Mesothelial cell of epicardium (in vitro differentiated cells): ENCODE measurements at places on chromosomes 4 and X. TPM values are rescaled to one million over a fixed set of nuclear protein-coding genes. Genes with fewer than 3 reads are reported as not detected.

DNA sequence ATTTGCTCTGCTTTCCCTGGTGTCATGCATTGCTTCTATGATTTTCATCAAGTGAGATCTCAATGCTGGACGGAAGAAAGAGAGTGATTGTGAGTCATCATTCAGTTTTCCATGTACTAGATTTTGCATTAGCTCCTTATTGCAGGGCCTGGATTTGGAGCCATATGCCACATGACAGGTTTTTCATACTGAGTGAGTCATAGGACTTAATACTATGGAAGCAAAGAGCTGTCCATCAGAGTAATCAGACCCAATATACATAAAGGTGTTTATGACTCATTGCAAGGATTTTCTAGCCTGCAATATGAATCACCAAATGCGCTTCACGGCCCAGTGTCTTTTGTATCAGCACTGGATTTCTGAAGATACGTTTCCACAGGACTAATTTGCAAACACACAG, 11.2 kb upstream of the TFDP3 start:
- no peaks in the 10 kb centered on the region for H3K36me3 ChIP-seq
- no peak overlapping the region for H3K27ac ChIP-seq
- H3K27me3 ChIP-seq, result no peaks in the 10 kb centered on the region
- H3K4me1 ChIP-seq, result no peaks in the 10 kb centered on the region

- H3K27me3 ChIP-seq, result no peaks in the 10 kb centered on the region
- H3K4me3 ChIP-seq, result no peak overlapping the region
- peaks cover 38% of the 10 kb centered on the region for H3K36me3 ChIP-seq
- H3K27ac ChIP-seq, result no peak overlapping the region
- DNase-seq, result no peak
Measured at GRCh38 chr4:7854216-7854615, 85.4 kb downstream of the AFAP1 start.

DNA sequence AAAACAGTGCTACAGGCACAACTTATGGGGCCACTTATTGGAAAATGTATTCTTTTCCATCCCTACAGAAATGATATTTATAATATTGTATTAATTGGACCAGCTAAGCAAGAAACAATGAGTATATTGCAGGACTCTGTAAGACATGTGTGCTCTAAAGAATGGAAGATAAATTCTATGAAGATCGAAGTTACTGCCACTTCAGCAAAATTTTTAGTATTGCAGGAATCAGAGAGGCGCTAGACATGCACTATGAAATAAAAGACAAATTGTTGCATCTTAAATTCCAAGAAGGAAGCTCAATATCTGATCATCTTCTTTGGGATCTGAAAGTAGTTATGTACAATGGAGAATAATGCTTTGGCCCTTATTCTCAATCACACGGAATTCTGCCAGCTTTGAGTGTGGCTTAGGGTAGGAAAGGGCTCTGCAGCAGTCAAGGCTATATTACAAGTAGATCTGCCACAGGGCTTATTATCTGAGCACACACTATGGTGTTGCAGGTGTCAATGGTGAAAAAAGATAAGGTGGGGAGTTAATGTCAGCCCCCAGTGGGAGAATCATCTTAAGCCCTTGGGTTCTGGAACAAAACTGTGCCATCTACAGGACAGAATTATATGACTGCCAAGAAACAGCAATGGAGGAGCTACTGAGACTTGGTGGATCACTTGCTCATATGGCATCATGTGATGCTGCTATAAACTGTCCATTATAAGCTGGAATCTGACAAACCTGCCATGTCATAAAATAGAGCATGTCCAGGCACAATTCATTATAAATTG, 334.0 kb upstream of the NDST3 start:
- no peak for DNase-seq
- H3K27ac ChIP-seq, result no peak overlapping the region
- H3K4me3 ChIP-seq, result no peak overlapping the region
- no peaks in the 10 kb centered on the region for H3K27me3 ChIP-seq

DNA sequence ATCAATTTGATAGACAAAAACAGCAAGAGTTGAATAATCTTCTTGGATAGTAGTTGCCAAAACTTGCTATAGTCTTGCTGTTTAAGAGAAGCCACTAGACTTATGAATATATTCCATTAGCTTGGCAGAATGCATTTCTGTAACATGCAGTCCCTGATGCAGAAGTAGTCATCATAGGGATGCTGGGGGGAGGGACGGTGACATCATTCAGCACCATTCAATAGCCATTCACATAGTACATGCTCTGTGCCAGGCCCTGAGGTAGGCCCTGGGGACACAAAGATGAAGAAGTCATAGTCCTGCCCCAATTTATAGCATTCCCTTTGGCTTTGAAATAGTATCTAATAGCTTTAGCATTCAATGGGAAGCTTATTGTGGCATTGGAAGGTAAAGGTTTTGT, 185.5 kb upstream of the AFF2 start:
- no peak overlapping the region for H3K27ac ChIP-seq
- no peak for DNase-seq
- no peaks in the 10 kb centered on the region for H3K4me1 ChIP-seq
- H3K27me3 ChIP-seq, result no peaks in the 10 kb centered on the region
- no peak overlapping the region for H3K4me3 ChIP-seq
- H3K36me3 ChIP-seq, result no peaks in the 10 kb centered on the region

DNA sequence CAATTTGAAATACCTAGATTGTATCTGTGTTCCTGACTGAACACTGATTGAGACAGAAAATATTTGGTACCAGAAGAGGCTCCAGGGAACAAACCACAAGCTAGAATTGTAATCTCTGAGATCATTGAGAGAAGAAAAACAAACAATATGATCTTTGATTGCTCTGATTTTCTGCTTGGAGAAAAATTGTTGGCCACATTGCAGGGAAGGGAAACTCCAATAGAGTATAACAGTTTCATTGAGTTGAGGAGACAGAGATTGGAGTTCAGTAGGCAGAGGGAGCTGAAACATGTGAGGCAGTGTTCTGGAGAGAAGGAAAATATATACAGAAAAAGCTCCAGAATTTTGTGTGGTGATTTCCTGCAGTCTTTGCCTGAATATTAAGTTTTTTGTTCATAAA, 158.2 kb downstream of the C4orf33 start:
- H3K27me3 ChIP-seq, result peaks cover 46% of the 10 kb centered on the region
- peaks cover 2% of the 10 kb centered on the region for H3K4me1 ChIP-seq
- no peak overlapping the region for H3K27ac ChIP-seq
- H3K36me3 ChIP-seq, result no peaks in the 10 kb centered on the region
- H3K4me3 ChIP-seq, result no peak overlapping the region

DNA sequence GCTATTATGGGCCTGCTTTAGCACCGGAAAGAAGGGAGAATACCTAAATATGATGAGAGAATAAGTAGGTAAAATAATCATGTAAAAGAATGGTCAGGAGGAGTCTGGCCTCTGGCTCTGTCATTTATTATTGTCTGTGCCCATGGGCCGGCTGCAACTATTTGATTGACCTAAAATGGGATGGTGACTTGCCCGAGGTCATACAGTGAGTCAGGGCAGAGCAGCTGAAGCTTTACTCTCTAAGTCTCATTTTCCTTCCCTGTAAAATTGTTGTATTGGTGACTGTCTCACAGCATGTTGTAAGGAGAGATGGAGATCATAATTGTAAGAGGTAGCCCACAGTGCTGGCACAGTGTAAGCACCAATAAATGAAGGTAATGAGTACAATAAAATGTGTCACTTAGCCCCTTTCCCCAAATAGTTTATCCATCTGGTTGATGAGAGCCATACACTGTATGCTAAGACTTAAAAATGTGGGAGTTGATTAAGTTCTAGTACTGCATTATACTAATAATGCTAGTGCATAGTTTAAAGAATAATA, 39.6 kb downstream of the RUFY3 start:
- H3K4me3 ChIP-seq, result no peak overlapping the region
- H3K27me3 ChIP-seq, result no peaks in the 10 kb centered on the region
- H3K36me3 ChIP-seq, result peaks cover 32% of the 10 kb centered on the region
- H3K27ac ChIP-seq, result no peak overlapping the region
- peaks cover 10% of the 10 kb centered on the region for H3K4me1 ChIP-seq
- no peak for DNase-seq

DNA sequence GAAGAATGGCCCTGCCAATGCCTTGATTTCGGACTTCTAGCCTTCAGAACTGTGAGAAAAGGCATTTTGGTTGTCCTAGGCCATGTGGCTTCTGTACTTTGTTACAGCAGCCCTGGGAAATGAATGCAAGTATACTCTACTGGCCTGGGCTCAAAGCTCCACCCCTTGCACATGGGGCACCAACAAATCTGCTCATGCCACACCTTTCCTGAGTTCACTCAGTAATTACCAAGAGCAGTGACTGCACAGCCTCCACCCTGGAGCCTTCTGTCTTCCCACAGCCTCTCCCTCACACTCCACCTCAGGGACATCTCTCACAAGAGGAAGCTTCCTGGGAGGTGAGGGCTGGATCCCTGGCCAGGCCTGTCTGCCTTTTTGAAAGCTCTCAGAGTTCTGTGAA, 29.1 kb upstream of the GAB1 start:
- peaks cover 2% of the 10 kb centered on the region for H3K4me1 ChIP-seq
- H3K27me3 ChIP-seq, result no peaks in the 10 kb centered on the region
- H3K4me3 ChIP-seq, result no peak overlapping the region
- H3K36me3 ChIP-seq, result no peaks in the 10 kb centered on the region
- no peak for DNase-seq
- H3K27ac ChIP-seq, result no peak overlapping the region

DNA sequence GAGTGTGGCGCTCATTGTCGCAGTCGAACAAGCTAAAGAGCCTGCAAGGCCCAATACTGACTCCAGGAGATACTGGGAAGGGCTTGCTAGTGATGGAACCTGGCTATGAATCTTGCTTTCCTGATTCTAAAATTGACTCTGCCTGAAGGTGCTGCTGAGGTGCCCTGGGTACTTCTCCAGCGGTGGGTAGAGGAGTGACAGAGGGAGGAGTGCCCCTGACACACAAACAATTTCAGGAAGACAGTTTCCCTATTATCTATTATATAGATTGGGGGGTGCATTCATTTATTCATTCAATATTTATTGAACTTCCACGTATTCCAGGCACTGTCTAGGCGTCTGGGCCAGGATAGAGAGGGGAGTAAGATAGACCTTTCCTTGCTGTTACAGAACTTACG, 339.2 kb upstream of the GATB start:
- peaks cover 36% of the 10 kb centered on the region for H3K4me1 ChIP-seq
- no peak overlapping the region for H3K4me3 ChIP-seq
- H3K27ac ChIP-seq, result no peak overlapping the region
- H3K36me3 ChIP-seq, result no peaks in the 10 kb centered on the region
- no peaks in the 10 kb centered on the region for H3K27me3 ChIP-seq

DNA sequence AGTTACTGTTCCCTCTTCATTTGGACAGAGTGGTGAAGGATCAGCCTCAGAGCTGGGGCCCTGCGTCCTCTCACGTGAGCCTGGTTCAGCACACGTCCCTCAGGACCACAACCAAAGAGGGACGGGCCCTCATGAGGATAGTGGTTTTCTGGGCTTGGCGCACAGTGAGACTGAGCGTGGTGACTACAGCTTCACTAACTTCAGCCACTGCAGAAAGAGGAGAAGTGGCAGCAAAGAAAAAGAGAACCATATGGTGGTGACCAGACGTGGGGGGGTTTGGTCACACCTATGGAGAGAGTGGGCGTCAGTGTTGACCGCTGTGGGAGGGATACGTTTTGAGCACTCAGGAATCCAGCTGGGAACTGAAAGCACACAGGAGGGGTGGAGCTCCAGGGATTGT, 21.8 kb upstream of the TNIP3 start:
- peaks cover 31% of the 10 kb centered on the region for H3K4me1 ChIP-seq
- no peak overlapping the region for H3K4me3 ChIP-seq

GRCh38 chrX:46125111-46125510, 420.1 kb downstream of the ZNF674 start:
- no peak overlapping the region for H3K27ac ChIP-seq
- no peaks in the 10 kb centered on the region for H3K4me1 ChIP-seq
- H3K27me3 ChIP-seq, result no peaks in the 10 kb centered on the region
- H3K36me3 ChIP-seq, result no peaks in the 10 kb centered on the region

DNA sequence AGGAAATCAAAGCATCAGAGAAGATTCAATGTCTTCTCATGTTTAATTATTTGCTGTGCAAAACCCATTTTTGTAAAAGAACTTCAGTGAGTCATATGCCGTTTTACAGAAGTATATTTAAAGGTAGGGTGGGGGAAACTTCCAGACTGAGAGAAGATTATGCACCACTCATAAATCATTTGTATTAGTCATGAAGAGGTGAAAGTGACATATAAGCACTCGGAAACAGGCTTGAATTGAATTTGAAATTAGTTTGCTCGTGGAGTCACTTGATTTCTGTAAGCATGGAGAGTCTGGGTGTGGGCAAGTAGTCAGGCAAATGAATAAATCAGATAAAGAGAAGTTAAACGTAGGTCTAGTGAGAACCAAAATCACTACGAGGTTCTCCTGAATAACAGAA, 335.1 kb downstream of the ANK2 start:
- H3K4me1 ChIP-seq, result peaks cover 25% of the 10 kb centered on the region
- no peak for DNase-seq
- H3K27me3 ChIP-seq, result no peaks in the 10 kb centered on the region

- no peaks in the 10 kb centered on the region for H3K27me3 ChIP-seq
- H3K4me3 ChIP-seq, result no peak overlapping the region
- no peak for DNase-seq
- no peak overlapping the region for H3K27ac ChIP-seq
- H3K4me1 ChIP-seq, result peaks cover 2% of the 10 kb centered on the region
Measured at GRCh38 chrX:13307041-13307440, 12.8 kb downstream of the ATXN3L start.

GRCh38 chr4:654871-655463, 19.1 kb downstream of the ATP5ME start:
- H3K36me3 ChIP-seq, result peaks cover 1% of the 10 kb centered on the region
- no peak overlapping the region for H3K27ac ChIP-seq
- H3K4me3 ChIP-seq, result no peak overlapping the region
- H3K27me3 ChIP-seq, result peaks cover 2% of the 10 kb centered on the region

- peaks cover 19% of the 10 kb centered on the region for H3K27me3 ChIP-seq
- H3K4me1 ChIP-seq, result peaks cover 3% of the 10 kb centered on the region
- DNase-seq, result no peak
- H3K36me3 ChIP-seq, result no peaks in the 10 kb centered on the region
- H3K27ac ChIP-seq, result no peak overlapping the region
- no peak overlapping the region for H3K4me3 ChIP-seq
Measured at GRCh38 chr4:154439224-154439623, 52.4 kb downstream of the DCHS2 start.

- no peak overlapping the region for H3K27ac ChIP-seq
- H3K4me3 ChIP-seq, result no peak overlapping the region
- H3K36me3 ChIP-seq, result no peaks in the 10 kb centered on the region
- no peak for DNase-seq
- peaks cover 25% of the 10 kb centered on the region for H3K4me1 ChIP-seq
- no peaks in the 10 kb centered on the region for H3K27me3 ChIP-seq
Measured at GRCh38 chrX:117990438-117990837, 126.2 kb downstream of the KLHL13 start.

DNA sequence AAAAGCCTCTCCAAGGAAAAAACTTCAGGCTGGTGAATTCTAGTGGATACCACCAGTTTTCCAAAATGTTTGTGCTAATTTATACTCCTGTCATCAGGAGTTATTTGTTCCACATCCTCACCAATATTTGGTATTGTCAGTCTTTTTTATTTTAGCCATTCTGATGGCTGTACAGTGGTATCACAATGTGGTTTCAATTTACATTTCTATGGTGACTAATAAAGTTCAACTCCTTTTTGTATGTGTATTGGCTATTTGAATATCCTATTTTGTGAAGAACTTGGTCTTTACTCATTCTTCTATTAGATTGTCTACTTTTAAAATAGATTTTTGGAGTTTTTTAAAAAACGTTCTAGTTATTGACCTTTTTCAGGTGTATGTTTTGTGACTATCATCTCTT, 33.0 kb upstream of the FRAS1 start:
- no peaks in the 10 kb centered on the region for H3K36me3 ChIP-seq
- H3K27ac ChIP-seq, result no peak overlapping the region

The TCEAL3 gene
- 11.9 to 13.0 TPM (median 11.9 TPM) in 3 replicates for total RNA-seq

The RXFP1 gene
- total RNA-seq, result 0.07 TPM in 1 of 3 replicates, not detected in the others

The MAGEB2 gene
- total RNA-seq, result not detected in 3 replicates

The ADGRA3 gene
- total RNA-seq, result 104 to 109 TPM (median 105 TPM) in 3 replicates

The GUCY1B1 gene
- total RNA-seq, result 17.1 to 18.6 TPM (median 17.4 TPM) in 3 replicates

The TAF7L gene
- total RNA-seq, result 0.36 to 0.53 TPM (median 0.45 TPM) in 3 replicates
